NCI-H446 (cell line): ENCODE measurements at places on chromosomes 2 and 18.

GRCh38 chr2:72362733-72363132 is 215.1 kb upstream of the CYP26B1 start:
- DNase-seq, result no peak

GRCh38 chr18:32879497-32879896 is 106.7 kb upstream of the KLHL14 start:
- DNase-seq, result no peak

DNA sequence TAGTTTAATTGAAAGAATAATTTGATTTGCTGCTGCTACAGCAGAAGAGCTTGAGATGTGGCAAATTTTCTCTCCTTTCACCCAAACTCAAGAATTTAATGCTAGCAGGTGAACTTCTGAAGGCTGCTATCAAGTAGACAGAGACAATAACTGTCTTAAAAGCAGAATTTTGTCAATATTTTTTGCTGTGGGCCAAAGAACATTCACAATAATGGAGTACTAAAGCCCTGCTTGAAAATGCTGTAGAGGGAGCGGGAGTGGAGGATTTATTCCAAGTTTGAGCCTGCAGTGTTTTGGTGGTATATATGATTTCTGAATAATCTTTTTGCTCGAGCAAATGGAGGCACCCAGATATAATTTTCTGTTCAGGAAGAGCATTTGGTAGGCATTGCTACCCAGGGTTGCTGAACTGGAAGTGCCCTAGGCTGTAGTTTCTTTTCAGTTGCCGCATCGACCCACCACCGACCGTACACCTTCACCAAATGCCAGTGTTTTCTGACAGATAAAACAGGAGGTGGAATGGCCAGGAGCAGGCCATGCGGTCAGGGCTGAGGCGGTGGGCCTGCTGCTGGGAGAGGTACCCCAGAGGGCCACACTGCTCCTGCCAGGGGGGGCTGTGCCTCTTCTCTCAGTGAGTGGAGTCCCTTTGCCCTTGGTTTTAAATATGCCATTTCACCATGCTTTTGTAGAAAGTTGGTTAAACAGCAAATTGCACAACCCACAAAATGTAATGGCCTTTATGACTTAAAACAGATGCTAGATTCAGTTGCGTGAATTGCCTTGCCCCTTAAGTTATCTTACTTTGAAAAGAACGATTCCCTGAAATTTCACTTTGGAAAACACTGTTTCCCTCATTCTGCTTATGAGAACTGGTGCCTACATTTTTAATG is 36.4 kb downstream of the TSHZ1 start:
- no peak for DNase-seq

DNA sequence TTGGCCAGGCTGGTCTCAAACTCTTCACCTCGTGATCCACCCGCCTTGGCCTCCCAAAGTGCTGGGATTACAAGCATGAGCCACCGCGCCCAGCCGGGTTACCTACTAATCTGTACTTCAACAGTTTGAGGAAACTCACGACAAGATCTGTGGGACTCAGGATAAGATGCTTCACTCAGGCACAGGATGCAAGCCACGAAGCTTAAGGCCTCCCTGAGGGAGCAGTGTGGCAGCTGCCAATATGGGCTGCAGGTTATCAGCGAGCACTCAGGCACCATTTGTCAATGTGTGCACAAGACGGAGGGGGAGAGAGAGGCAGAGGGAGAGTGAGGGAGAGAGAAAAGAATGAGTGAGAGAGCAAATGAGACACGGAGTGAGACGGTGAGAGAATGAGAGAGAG is 173.6 kb upstream of the RAB6C start:
- no peak for DNase-seq

GRCh38 chr2:159375241-159375640 is 88.7 kb upstream of the WDSUB1 start:
- DNase-seq, result no peak

- DNase-seq, result peak; percentile 68
Measured at GRCh38 chr2:176653479-176654443, 384.5 kb downstream of the MTX2 start.

- no peak for DNase-seq
Measured at GRCh38 chr18:52624702-52625101, 284.7 kb downstream of the DCC start.

- no peak for DNase-seq
Measured at GRCh38 chr2:236333417-236334121, 69.4 kb upstream of the ASB18 start.

- DNase-seq, result peak; percentile 16
Measured at GRCh38 chr2:162221064-162221463, 22.2 kb downstream of the FAP start.

DNA sequence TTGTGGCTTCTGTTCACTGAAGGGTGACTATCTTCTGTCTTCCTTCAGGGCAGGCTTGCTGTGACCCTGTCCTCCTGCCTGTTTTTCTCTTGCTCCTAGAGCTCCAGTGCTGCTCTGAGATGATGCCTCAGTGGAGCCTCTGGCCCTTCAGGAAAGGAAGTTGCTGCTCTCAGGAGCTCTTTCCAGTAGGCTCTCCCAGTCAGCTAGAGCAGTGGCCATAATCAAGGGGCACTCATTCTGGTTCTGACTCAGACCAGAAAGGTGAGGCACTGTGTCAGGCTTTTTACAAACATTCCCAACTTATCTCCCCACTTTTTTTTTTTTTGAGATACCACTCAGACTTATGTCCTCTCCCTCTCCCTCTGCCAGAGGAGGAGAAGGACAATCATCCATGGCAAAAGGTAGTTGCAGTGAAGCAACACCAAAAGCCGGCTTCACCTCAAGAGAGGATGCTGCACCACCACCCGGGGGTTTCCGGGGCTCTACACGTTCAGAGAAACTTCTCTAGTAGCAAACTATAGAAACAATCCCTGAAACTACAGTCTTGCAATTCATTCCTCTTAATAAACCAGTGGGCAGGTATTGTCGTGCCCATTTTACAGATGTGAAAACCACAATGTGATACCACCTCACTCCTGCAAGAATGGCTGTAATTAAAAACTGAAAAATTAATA is 115.4 kb downstream of the ACTR3 start:
- no peak for DNase-seq

DNA sequence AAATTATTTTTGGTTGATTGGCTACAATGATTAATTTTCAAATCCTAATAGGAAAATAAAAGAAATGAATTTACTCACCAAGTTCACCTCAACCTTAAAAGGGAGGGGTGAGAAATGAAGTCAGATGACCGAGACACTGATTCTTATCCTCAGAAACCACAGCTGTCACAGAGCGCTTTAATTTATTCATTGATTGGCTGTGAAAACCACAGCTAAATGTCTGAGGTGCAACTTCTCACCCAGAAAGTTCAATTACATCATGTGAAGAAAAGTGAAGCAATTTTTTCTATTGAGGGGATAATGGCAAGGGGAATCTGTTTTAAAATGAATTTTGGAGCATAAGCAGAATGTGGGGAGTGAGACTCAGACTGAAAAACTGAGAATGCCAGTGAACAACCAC is 128.4 kb downstream of the RNF152 start:
- no peak for DNase-seq

DNA sequence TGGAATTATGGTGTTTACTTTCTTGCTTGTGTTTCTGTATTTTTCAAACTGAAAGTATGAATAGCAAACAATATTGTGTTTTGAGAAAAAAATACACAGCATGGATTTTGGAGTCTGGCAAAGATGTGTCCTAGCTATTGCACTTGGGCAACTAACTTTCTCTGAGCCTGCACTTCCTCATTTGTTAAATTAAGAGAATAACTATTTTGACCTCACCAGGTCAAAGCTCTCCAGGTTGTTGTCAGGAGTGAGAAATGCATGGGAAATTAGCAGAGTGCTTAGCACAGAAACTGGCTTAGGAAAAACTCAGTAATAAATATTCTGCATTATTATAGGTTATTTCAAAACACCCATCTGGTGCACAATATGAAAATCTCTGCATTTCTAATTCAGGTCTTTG is 28.2 kb downstream of the LYPD1 start:
- no peak for DNase-seq

GRCh38 chr2:143264851-143265250 is 135.6 kb downstream of the ARHGAP15 start:
- DNase-seq, result peak; percentile 94

DNA sequence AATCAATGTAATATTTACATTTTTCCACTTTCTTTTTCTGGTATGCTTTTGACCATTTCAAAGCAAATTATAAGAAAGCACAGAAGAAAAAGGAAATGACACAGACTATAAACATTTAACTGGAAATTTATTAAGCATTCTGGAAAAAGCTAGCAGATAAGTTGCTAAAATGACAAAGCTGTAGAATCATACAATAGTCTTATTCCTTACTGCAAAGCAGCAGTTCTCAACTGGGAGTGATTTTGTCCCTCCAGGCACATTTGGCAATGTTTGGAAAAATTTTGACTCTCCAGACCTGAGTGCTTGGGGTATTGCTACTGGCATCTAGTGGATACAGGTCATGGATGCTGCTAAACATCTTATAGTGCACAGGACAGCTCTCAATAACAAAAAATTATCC is 75.1 kb downstream of the MBD5 start:
- DNase-seq, result no peak

- DNase-seq, result no peak
Measured at GRCh38 chr2:150630587-150631235, 143.2 kb upstream of the RND3 start.

- no peak for DNase-seq
Measured at GRCh38 chr2:163692081-163692480, 43.7 kb downstream of the FIGN start.

DNA sequence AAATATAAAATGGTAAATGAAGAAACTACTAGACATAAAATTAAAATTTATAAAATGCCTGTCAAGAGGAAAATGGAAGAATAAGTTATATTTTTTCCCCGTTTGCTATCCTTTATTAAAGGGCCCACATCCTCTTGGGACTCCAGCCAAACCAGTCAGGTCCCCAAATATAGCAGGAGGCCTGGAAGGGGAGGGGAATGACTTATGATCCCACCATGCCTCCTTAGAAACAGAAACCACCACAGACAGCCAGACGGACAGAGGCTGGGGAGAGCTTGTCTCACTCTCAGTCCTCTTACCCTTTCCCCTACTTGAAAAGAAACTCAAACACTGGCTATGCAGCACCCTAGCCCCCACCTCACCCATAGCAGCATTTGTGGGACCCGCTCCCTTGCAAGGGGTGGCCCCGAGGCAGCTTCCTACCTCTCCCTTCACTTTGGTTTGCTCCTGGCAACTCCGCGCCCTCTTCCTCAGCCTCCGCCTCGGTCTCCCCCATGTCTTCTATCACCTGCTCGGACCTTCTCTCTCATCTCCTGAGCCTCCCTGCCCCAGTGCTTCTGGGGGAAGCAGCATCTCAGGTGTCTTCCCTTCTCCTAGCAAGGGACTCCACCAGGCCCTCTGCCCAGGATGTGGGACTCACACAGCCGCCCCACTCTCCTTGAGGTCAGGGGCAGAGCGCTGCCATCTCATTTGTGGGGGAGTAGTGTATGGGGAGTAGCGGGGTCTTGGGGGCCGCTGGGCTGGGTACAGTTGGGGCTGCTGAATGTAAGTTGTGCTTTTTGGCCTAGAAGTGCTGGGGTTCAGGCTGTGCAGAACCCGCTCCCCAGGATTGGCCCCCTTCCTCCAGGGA is 37.4 kb upstream of the ANKRD62 start:
- no peak for DNase-seq

- no peak for DNase-seq
Measured at GRCh38 chr2:241379481-241380480, 23.7 kb downstream of the FARP2 start.
